ENCODE measurements at places on chromosomes 13 and 19.
A peak's percentile ranks its signal among the peaks of the same experiment; 100 is the strongest.

DNA sequence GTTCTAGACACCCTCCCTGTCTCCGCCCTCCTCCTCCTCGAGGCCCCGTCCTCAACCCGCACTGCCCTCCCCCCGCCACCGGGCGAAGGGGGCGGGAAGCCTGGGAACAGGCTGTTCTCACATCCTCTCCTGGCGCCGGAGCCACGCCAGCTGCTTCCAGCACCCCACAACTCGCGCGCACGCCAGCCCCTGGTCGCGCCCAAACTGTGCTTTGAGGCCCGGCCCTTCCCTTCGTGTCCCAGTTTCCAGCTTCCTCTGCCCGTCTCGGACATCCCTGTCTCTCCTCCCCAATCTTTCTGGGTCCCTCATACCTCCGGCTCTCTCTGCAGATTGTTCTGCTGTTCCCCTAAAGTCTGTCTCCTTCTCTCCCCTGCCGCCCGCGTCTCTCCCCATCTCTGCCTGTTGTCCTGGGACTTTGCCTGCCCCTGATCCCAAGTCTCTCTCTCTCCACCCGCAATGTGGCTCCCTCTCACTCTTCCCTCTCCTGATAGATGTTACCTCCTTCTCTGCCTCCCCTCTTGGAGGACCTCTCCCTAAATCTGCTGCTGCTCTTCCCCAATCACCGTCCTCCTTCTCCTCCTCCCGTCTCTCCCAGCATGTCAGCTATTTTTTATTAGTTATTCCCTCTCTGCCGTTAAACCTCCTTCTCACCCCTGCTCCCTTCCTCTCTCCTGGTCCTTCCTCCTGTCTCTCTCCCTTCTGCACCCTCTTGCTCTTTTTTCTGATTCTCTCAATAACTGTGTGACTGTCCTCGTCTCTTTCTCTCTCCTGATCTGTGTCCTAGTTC, 14.2 kb downstream of the DPF1 start:
- peak; percentile 44 for DNase-seq

DNA sequence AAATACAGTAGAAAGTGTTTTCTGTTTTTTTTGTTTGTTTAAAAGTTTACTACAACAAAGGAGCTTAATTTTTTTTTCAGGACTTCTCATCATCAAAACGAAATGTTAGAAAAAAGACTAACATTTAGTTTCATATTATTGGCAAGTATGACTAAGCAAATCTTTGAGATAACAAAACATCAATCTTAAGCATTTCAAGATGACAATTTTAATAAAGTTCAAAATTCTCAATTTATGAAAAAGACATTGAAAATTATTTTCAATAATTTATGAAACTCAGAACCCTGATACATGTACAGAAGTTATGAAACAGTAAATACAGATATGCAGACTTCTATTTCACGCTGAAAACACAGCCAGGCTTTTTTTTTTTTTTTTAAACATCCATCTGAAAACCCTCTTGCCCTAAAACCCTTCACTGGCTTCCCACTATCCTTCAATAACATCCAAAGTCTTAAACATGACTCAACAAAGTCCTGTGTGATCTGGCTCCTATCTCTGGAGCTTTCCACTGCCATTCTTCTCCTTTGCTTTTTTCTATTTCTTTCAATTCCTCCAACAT, 3.9 kb downstream of the RBM26 start:
- DNase-seq, result no peak

DNA sequence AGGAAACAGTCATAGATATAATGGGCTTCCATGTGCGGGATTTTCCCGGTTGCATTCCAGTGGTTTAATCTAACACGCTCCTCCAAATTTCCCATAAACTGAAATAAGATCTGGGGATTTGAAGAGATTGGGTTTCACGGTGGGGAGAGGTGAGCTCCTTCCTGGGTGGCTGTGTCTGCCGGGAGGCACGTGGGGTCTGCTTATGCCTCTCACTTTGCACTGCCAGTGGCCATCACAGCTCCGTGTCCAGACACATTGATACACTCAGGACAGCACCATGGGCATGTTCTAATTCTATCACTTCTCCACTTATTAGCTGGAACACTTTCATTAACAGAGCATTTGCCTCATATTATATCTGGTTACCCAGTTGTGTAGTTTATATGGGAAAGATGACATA, 73.4 kb downstream of the SOX1 start:
- no peak for DNase-seq

DNA sequence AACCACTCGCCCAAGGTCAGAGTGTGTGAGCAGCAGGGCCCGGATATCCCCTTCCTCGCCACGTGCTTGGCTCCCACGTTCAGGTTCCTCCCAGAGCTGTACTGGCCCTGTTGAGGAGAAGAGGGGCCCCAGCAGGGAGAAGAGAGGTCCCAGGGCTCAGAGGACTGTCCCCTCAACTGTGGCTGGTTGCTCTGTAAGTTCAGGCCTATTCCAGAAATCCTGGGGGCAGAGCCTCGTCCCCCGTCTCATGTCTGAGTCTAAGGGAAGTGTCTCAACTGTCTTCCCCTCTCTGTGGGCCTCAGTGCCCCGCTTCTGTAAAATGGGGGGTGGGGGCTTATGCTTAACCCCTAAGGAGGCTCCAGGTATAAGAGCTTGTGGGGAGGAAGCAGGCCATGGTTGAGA, 3.9 kb downstream of the PPP5C start:
- DNase-seq, result no peak

- no peak for DNase-seq
Measured at GRCh38 chr19:36064826-36065225, 10.1 kb downstream of the WDR62 start.

- no peak for DNase-seq
Measured at GRCh38 chr19:12745166-12745897, 6.3 kb upstream of the BEST2 start.

DNA sequence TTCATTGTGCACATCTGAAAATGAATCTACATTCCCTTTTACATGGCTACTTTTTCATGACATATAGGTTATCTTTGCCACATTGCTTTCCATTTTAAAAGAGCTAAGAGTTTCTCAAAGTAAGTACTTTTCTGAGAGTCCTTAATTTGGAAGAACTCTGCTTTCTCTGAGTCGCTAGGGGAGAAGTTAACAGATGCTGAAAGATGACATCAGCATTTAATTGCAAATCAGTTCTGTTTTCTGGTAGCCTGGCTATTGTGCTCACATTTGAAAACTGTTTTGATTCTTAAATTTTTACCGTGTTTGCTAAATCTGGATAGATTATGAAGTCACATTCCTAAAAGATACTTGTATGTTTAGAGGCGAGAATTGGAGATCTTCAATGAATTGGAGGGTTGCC, 107.7 kb upstream of the C1QTNF9B start:
- DNase-seq, result no peak

DNA sequence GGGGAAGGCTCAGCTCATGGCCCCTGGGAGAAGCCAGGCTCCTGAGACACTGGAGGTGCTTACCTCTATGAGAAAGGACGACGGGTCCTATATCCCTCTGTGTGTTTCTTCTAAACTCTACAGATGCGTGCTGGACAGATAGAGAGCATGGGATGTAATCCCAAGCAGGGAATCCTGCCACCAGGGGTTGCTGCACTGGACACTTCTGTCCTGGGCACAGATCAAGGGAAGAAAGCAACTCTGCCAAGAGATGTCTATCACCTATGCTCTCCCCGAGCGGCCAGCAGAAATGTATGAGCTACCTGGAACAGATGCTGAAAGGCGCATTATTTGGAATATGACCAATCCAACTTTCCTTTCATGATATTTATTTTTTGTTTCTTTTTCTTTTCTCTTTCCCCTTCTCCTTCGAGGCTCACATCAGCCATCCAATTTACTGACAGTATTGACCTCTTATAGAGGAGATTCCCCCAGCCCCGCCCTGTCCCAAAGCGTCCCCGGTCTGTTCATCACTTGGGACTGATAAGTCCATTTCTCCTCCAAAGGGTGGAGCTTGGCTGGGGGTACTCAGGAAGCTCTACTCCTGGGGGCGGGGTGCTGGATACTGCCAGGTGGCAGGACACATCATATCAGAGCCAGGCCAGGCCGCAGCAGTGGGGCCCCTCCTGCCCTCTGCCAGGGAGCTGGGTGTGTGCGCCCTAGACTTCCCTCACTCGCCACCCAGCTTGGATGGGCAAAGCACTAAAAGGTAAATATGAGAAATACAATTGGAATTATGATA, 34.2 kb downstream of the TSHZ3 start:
- DNase-seq, result no peak

DNA sequence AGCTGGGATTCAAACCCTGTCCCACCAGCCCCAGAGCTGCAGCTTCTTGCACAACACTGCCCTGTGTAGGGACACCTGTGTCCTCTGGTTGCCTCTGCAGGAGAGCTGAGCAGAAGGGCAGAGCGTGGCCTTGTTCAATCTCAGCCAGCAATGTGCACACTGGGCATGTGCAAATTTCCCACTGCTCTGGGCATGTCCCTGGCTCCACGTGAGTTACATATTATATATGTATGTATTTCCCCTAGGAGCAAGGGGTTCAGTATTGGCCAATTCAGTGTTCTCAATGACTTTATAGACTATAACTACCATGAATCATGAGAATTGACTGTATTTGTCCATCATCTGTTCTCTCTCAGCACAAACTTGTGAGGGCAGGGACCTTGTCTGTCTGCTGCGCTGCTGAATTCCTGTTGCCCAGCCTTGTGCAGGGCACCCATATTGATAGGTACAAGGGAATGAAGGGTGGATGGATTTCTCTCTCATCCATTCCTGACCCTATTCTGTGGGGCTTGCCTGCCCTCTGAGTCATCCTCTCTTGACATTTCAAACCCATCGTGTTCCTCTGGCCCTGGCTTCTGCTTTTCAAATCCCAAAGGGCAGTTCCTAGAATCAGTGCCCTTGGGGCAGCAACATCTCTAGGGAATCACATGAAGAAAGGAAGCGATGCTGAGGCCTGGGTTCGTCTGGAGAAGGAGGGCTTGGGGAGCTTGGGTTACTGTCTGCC, 69.7 kb downstream of the ERICH6B start:
- no peak for DNase-seq

DNA sequence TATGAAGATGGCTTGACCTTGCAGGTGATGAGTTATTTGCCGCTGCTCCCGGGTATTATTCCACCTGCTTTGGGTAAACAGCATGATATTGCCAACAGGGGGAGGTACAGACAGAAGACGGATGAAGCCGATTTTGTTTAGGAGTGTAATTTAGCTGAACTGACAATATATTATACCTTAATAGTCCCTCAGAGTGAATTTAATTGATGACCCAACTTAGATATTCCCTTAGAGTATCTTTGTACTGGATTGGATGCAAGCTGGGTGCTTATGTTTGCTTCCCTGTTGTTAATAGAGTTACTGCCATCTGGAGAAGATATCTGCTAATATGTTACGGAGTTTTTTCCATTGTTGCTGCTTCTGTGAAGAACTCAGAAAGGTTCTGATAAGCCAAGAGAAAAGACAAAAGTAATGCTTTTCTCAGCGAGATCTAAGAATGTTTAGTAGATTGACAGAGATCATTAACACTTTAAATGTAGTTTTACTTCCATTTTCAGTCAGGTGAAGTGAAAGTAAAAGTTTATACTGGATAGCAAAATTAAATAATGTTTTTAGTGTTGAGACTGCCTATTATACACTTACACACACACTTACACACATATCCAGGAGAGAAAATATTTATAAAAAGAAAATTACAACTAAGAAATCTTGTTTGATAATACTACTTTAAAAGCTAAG, 2220.8 kb upstream of the PCDH20 start:
- no peak for DNase-seq

GRCh38 chr19:7227735-7228134, 66.5 kb downstream of the INSR start:
- no peak for DNase-seq

DNA sequence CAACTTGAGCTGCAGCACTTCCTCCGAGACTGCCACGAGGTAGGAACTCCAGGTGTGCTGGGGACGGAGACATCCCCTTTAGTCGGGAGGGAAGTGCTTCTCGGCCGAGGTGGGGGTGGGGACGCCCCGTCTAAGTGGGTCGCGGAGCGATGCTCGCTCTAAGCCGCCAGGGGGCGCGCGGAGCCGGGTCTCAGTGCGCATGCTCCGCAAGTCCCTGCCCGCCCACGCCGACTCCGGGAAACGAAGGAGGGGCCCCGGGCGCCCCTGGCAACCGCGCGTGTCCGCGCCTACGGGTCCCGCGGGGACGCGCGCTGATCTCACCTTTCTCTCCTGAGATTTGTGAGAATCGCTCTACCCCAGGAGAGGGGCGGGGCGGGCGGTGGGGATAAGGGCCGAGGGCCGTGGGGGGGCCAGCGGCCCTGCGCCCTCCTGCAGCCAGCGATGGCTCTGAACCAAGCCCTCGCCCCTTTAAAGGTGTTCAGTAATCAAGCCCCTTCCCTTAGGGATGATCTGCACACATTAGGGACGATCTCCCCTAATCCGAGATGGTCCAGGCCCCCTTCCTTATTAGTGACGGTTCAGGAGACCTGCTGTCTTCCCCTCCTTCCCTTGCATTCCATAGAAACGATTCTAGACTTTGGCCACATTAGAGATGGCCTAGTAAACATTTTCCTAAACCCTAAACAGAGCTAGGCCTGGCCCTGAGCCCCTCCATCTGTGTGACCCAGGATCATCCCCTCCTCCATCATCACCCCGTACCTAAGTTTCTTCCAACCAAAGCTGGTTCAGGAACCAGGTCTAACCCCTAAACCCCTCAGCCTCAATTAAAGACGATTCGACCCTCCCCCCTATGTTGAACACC, 47.3 kb upstream of the SHKBP1 start:
- DNase-seq, result peak; percentile 90

DNA sequence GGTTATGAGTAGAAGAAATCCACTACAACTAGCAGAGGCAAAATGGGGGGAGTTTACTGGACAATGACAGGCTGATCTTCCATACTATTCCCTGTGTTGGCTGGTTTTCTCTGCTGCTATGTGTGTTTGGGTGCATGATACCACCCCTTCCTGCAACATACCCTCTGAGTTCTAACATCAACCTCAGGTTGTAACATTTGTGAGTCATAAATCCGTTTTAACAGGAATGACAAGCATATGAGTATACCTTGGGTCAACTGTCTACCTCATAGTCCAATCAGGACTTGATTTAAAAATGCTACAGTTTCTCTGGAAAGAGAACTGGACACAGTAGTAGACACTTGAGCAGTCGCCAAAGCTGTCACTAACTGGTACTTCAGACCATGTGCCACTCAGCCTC, 422.9 kb downstream of the KCTD12 start:
- no peak for DNase-seq

- no peak for DNase-seq
Measured at GRCh38 chr13:60318186-60318585, 78.8 kb upstream of the TDRD3 start.

GRCh38 chr13:64239372-64239771, 2823.7 kb upstream of the PCDH20 start:
- DNase-seq, result no peak

- no peak for DNase-seq
Measured at GRCh38 chr19:22526661-22527272, 104.6 kb upstream of the ZNF98 start.

DNA sequence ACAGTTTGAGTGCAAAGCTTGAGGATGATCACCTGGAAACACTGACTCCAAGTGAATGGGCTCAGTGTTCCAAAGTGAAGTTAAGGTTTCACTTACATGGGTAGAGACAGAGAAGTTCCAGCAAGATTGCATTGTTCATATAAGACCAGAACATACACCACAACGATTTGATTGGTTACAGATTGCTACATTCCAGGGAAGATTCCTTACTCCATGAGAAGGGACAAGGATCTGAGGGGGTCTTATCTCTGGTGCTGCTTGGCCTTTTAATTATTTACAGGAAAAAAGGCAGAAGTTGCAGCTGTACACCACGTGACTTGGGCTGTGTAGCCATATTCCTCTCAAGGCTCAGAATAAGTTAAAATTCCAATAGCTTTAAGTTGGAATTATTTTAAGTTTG, 12.3 kb downstream of the WDFY2 start:
- no peak for DNase-seq
